ENCODE measurements at places on chromosomes 3 and 15.

DNA sequence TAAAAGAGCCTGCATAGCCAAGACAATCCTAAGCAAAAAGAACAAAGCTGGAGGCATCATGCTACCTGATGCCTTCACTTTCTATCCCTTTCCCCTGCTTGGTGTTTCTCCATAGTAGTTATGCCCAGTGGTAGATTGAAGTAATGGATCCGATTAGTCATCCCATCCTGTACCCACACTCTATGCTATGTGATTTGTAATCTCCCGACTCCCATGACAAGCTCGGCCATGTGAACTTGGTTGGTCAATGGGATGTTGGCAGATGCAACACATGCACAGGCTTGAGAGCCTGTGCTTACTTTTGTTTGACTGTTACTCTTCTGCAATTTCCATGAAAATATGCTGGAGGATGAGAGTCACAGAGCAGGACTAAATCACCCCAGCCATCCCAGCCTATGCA is 334.9 kb upstream of the DPH6 start:
- DNase-seq = no peak

- DNase-seq = no peak
Measured at GRCh38 chr3:194775266-194775665, 89.6 kb downstream of the FAM43A start.

GRCh38 chr3:99868311-99868646 is 50.6 kb downstream of the CMSS1 start:
- DNase-seq = no peak

DNA sequence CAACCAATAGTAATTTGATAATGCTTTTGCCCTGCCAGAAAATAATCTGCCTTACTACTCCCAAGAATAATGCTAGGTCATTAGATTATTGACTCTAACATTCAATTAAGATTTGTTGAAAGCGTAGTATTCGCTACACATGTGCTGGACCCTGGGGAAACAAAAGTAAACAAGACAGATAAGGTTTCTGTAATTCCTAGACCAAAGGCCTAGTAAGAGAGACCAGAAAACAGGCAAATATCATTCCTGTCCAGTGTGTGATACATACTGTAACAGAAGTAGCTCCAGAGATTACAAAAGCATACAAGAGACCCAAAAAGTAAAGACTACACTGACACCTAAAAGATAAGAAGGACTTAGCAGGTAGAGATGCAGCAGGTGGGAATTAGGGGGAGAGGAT is 60.8 kb downstream of the PLOD2 start:
- DNase-seq = no peak

DNA sequence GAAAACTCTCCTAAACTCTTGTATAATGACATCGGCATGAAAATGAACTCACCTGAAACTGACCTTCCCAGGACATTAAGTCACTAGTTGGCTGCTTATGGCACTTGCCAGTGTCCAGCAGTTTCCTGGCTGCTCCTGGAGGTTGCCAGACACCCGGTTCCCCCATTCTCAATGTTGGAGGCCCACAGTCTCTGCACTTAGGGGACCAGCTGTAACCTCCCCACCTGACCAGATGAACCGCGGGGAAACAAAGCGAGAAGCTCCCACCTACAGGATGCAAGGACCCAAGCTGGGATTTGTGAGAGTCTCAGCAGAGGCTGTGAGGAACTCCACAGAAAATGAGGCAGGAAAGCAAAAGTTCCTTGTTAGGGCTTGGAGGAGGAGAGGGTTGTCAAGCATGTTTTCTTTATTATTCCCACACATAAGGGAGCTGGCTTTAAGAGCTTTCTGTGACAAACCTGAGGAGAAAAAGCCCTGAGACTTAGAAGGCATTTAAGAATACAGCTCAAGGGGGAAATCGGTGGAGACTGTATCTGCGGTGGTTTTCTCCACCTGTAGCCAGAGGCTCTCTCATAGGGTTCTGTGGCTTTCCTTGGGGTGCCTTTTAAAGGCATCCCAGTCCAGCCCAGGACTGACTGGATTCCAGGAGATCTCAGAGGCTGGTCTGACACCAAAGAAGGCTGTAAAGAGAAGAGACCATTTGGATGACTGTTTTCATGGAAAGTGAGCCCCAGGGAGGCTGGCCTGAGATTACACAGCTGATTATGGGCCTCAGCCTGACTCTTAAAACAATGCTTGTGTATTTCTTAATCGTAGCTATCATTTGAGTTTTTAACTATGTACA is 4.6 kb downstream of the TPM1 start:
- DNase-seq = no peak

DNA sequence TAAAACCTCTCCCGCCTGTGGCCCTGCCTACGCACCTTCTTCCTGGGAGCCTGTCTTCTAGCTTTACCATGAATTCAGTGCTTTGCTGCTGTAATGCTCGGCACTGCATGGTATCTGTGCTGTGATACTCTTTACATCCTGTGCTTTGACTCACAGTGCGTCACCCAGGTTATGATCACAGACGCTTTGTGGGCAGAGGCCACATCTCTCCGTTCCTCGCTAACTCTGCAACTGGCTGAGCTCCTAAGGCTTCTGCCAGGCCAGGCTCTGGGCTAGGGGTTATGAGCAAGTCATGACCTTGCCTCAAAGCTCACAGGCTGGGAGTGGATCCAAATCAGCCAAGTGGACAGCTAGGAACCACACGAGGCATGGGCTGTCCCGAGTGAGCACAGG is 23.2 kb downstream of the SPTBN5 start:
- DNase-seq = no peak

- no peak for DNase-seq
Measured at GRCh38 chr3:114760679-114761078, 386.4 kb downstream of the ZBTB20 start.

Measured in DMS153 (cell line).